ENCODE measurements at places on chromosomes 12 and 14. TPM values are rescaled to one million over a fixed set of nuclear protein-coding genes. Genes with fewer than 3 reads are reported as not detected.

SOS2 gene
- polyA plus RNA-seq = 7.0 TPM

ARMH4 gene
- 0.02 TPM for polyA plus RNA-seq

AKAP6 gene
- 0.61 TPM for polyA plus RNA-seq

CCDC38 gene
- 0.46 TPM for polyA plus RNA-seq

CRY1 gene
- 5.6 TPM for polyA plus RNA-seq

Data from spleen (tissue), 13 donors.